ENCODE measurements at places on chromosomes 1 and 21.

GRCh38 chr21:35512346-35512745 is 463.2 kb upstream of the RUNX1 start:
- no peak for DNase-seq

- no peak for DNase-seq
Observed at GRCh38 chr1:234893359-234893724, 235.3 kb downstream of the TOMM20 start.

- no peak for DNase-seq
Observed at GRCh38 chr21:14401217-14401616, 18.3 kb upstream of the HSPA13 start.

GRCh38 chr1:4075436-4076225 is 175.6 kb upstream of the C1orf174 start:
- DNase-seq, result no peak

DNA sequence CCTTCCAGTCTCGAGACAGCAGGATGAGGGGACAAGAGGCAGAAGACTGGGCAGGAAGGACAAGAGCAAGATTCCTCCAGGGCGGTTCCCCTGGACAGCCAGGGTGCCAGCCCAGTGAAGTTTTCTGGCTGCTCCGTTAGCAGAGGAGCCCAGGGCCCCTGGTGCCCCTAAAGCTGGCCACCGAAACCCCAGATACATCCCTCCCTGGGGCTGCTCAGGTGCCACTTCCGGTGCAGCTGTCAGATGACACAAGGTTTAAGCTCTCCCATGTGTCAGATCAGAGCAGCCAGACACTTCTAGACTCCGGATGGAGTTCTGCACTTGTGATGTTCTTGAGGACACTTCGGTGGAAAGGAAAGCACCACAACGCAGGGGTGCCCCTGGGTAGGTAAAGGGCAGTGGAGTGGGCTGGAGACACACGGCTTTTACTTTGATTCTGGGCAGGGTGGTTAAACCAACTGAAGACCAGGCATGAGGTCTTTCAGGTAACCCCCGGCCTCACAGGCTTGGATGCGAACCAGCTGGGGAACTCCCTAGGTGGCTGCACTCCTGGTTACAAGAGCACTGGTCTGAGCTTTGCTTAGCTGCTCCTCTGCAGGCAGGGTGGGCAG is 85.7 kb downstream of the ITPKB start:
- DNase-seq, result no peak
